ENCODE measurements at places on chromosomes 7 and 10.

DNA sequence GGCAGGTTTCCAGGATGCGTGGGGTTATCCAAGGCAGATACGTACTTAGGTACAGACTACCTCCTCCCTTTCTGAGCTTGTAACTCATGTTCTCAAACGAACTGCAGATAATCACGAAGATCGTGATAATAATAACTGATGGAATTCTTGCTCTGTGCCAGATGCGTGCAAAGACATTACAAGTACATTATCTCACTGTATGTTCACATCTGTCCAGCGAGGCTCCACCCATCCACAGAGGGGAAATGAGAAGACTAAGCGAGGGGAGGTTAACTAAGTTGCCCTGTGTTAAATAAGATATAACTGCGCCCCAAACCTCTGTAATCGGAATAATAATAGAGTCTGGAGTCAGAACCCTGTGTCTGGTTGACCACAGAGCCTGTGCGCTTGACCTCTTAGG, 1.9 kb downstream of the GALNT17 start:
- DNase-seq = no peak

- no peak for DNase-seq
Observed at GRCh38 chr7:128168667-128169210, 72.3 kb upstream of the LEP start.

DNA sequence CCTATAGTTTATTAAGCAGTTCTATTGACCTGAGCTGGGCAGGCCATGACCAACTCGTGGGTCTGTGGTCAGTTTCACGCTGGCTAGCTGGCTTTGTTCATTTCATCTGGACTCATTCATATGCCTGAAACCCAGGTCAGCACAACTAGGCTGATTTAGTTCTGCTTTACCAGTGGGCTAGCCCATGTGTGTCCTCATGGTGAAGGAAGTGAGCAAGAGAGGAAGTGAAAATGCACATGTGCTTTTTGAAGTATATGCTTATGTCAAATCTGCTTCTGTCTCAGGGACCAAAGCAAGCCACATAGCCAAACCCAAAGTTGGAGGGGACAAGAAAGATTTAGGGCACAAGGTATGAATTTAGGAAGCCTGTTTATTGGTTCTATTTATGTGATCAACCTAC, 154.5 kb downstream of the RNF133 start:
- no peak for DNase-seq

DNA sequence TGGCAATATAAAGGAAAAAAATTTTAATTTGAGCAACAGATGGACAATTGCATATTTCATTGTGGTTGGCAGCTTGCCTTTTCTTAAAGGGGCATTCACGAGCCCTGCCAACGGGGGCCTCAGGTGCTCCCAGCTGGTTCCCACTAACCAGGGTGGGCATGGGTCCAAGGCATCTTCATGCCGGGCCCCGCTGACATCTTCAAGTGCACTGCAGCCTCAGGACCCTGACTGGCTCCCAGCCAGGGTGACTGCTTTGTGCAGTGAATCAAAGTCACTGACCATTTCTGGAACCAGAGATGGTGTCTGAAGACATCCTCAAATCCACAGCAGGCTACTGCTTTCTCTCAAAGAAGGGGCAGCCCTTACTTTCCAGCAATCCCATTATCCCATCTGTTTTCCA, 275.2 kb upstream of the MGMT start:
- DNase-seq = no peak

DNA sequence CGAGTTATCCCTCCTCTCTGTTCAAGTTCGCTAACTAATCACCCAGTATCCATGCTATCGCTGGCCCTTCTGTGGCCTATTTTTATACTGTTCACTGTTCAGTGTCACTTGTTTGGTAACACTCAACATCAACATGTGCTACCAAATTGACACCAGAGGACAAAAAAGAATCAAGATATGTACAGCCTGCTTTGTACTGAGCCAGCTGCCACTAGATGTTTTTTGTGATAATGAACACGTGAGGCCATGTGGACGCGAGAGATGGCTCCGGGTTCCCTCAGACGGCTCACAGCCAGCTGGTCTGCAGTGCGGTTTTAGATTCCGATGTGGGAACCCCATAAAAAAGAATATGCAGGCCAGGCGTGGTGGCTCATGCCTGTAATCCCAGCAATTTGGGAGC, 21.2 kb downstream of the CAV1 start:
- DNase-seq = no peak

DNA sequence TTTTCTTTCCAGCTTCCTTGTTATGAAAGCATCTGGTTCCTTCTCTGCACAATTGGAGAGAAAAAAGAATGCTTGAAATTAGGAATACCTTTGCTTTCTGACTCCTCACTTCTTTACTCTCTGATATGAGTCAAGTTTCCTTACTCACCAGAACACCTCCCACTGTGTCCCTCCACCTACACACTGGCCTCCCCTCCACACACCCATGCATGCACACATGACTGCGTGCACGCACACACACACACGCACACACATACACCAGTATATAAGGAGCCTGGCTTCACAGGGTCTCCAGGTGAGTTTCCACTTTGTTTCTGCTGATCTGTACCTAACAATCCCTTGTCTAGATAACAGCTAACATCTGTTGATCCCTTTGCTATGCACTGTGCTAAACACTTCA, 11.4 kb upstream of the PTER start:
- no peak for DNase-seq

- no peak for DNase-seq
Observed at GRCh38 chr7:75667938-75668337, 70.8 kb downstream of the HIP1 start.

- DNase-seq = no peak
Observed at GRCh38 chr7:46524350-46524749, 603.3 kb upstream of the IGFBP3 start.

DNA sequence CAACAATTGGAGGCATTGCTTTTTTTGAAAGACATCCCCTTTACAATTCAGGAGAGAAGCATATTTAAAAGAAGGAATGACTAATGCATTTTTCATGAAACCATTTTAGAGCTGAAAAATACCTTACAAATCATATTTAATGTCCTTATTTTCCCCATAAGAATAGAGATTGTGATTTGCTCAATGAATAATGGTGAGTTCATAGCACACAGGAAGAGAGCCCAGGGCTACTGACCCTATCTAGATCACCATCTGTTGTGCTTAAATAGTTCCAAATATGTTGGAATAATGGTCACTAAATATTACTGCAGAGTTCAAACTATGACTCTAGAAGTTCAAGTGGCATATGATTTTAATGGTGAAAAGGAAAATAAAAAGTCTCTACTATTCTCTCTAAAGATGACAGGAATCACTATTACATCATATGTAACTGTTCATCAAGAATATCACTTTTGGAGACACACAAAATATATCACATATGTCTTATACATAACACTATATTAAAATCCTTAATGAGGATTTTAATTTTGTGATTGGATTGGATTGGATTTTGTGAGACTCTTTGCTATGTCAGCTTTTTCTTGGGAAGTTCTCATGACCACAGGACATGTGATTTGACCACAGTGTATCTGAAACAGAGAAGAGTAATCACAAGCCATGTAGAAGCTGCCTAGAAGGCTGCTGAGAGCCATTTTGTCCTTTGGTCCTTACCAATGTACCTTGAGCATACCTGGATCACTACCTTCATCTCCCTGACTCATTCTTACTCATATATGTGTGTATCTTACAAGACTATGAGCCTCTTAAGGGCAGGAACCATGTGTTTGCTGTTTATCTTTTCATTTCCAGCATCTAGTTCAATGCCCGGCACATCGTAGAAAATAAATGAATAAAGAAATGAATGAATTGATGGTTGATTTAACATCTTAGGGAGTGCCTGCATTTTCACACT, 26.4 kb downstream of the SLC16A9 start:
- no peak for DNase-seq

DNA sequence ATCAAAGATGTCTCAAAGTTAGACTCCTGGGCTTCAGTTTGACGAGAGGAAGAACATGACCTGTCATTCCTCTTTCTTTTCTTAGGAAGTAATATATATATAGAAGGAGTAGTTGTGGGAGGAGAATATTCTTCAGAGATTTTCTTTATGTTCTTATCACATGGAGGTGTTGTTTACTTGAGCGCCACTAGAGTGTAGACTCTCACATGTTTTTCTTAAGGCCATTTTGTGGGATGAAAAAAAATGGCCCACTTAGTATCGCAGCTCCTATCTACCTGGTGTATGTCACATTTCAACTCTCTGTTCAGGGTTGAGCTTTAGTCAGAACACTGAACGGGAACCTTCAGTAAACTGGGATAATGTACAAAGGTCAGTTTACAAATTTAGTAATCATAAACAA, 645.2 kb downstream of the PHTF2 start:
- DNase-seq = no peak

GRCh38 chr7:98702021-98702420, 84.9 kb downstream of the NPTX2 start:
- DNase-seq = no peak

GRCh38 chr10:25867321-25867720, 66.7 kb upstream of the MYO3A start:
- DNase-seq = no peak

DNA sequence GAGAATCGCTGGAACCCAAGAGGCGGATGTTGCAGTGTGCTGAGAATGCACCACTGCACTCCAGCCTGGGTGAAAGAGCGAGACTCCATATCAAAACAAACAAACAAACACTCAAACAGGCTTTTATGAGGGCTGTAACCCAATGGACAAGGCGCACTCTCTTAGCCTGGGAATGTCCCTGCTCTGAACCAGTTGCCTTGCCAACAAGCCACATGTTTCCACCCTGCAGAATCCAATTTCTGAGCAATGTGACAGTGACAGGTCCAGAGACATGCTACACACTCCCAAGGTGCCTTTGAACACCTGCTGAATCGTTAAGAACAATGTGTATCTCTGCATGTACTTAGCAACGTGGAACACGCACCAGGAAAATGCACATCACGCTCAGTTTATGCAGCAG, 186.8 kb upstream of the AUTS2 start:
- DNase-seq = no peak

Data from stimulated activated CD4-positive, alpha-beta T cell treated with anti-CD3 and anti-CD28 coated beads, Interleukin-1b, Interleukin-23, amount 100 ng/mL, for 1 hour (primary cell).